ENCODE measurements at places on chromosomes 5 and 9.
A peak's percentile ranks its signal among the peaks of the same experiment; 100 is the strongest.

GRCh38 chr9:124694414-124695279, 76.5 kb downstream of the NR6A1 start:
- DNase-seq = no peak

DNA sequence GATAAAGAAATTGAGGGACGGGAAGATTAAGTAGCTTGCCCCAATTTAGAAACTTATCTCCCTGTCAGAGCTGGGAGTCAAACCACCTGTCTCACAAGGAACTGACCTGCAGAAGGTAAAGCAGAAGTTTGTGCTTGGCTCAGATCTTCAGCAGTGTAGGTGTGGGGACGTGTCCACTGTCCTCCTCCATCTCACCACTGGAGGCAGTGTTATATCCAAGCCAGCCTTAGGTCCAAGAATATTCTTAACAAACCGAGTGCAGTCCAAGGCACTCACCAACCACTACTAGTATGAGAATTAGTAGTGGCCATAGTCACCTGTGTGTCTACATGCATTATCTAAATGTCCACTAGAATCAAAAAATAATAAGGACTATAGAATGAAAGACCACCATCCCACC, 86.3 kb upstream of the IRX1 start:
- no peak for DNase-seq

GRCh38 chr9:93505541-93506132, 52.3 kb upstream of the FAM120AOS start:
- DNase-seq = no peak

DNA sequence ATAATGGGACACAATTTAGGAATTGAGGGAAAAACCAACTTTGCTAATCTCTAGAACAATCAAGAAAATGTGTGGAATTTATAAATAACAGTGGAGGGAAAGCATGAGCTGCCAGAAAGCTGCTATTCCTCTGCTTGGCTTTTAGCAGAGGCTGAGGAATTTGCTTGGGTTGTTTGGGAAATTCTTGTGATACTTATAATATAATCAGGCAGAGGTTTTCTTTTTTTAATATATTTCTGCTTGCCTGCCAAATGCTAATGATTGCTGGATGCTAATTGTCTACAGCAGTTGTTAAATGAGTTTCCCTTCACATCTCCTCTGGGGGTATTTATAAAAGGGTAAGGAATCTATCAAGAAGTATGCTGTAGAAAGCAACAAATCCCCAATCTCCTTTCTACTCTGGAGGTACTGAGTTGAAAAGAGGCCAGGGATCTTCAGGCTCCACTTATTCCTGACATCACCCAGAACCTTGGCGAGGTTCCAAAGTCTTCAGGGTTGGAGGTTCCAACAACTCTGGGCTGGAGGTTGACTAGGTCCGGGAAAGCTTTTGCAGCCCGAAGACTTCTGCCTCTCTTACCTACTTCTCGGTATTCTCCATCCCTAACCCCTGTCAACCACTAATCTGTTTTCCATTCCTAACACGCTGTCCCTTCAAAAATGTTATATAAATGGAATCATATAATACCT, 60.4 kb upstream of the TMED7 start:
- DNase-seq = peak; percentile 63

GRCh38 chr5:9343146-9343850, 202.6 kb downstream of the SEMA5A start:
- DNase-seq = no peak

- no peak for DNase-seq
These were observed 921.5 kb downstream of the TLE4 start for GRCh38 chr9:80493258-80493657.

- DNase-seq = no peak
These were observed 392.1 kb downstream of the DNAH5 start for GRCh38 chr5:13552361-13552760.

DNA sequence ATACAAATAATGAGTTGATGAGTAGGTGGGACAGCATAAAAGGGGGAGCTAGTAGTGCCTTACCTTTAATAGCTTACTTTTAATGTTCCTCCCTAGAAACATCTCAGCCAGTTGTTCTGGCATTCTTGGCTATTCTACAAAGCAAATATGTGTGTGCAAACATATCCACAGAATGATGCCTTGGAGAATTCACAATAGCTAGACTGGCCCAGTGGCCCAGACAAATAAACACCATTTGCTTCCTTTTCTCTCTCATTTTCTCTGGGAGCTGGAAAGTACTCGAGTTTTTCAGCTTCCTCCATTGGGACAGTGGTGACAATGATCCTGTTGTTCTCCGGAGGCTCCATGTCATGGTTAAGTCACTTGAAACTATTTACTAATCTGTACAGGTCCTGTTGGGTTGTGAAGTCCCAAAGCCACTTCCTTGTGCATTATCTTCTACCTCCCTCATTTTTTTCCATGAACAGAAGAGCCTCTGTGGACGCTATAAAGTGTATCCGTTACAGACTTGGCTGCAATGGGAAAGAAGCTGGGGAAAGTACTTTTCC, 122.9 kb downstream of the DMAC1 start:
- DNase-seq = peak; percentile 31

DNA sequence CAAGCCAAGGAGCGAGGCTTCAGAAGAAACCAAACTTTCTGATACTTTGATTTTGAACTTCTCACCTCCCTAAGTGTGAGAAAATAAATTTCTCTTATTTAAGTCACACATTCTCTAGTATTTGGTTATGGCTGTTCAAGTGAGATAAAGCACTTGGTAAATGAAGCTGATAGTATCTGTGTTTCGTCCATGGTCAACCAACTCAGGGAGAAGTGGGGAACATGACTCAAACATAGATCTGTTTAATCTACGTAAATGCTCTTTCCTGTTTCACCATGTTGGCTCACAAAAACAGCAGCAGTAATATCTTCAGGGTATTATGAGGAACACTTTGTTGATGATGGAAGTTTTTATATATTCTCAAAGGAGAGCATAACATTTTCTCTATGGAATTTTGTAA, 2167.2 kb upstream of the C9orf72 start:
- DNase-seq = no peak

GRCh38 chr5:170694911-170695310, 88.6 kb upstream of the GABRP start:
- DNase-seq = no peak

- DNase-seq = no peak
These were observed 280.5 kb upstream of the VLDLR start for GRCh38 chr9:2341126-2341525.

DNA sequence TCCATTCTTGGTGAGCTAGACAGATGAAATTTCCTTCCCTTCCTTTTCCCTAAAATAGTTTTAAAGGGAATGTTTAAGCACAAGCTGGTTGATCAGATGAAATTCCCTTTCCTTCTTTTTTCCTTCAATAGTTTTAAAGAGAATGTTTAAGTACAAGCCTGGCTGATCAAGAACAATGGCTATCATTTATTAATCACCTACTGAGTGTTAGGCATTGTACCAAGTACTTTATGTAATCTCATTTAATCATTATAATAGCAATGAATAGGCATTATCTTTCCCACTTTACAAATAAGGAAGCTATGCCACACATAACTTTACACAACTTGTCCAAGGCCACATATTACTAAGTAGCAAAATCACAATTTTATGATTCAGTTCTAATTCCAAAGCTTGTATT, 152.0 kb upstream of the ACOT12 start:
- DNase-seq = no peak

- peak; percentile 44 for DNase-seq
These were observed at the start of gene TNFSF8 for GRCh38 chr9:114930056-114930812. Gene TNFSF8 (minus strand): TSS chr9:114930591. CDS start chr9:114930303, 288 bp downstream.

GRCh38 chr9:2214707-2215106, 199.6 kb downstream of the SMARCA2 start:
- DNase-seq = no peak

DNA sequence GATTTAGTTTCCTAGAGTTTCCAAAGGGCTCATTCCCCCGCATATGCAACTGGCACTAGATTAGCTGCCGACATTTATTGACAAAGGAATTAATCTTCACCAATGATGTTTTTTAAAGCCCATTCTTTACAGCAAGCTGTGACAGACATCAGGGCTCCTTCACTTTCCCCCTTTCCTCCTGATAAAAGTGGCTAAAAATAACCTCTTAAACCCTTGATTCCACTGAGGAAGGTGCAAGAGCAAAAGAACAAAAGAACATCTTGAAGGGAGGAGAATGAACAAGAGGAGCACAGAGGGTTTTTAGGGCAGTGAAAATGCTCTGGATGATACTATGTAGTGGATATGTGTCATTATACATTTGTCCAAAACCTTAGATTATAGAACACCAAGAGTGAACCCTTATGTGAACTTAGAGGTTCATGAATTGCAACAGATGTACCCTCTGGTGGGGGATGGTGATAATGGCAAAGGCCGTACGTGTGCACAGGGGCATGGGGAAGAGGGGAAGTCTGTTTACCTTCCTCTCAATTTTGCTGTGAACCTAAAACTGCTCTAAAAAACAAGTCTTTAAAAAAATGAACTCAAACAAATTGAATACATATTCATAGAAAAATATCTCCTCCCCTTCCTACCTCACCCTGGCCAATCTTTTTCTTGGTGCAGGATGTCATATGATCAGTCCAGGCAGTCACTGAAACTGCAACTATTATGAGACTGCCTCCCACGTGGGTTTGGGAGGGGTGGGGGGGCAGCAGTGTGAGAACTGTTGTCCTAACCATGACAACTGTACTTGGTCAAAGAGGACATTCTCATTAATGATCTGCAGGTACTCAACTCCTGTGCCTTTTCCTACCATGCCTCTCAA, 83.0 kb downstream of the MARCHF3 start:
- peak; percentile 70 for DNase-seq

DNA sequence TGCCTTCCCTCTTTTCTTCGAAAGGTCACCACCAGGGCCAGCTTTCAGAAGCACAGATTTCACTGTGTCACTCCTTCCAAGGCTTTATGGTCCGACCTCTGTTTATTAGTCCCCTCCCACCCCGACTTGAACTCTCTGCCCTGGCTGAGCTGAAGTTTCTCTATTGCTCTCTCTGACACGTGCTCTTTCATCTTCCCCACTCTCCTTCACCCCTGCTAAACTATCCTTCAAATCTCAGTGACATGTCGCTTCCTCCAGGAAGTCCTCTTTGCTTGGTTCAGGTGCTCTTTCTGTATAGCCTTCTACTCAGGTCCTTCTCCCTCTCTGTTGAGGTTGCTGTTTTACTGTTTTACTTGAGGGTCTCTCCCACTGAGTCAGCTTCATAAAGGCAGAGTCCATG, 64.4 kb downstream of the ARHGEF37 start:
- DNase-seq = no peak

DNA sequence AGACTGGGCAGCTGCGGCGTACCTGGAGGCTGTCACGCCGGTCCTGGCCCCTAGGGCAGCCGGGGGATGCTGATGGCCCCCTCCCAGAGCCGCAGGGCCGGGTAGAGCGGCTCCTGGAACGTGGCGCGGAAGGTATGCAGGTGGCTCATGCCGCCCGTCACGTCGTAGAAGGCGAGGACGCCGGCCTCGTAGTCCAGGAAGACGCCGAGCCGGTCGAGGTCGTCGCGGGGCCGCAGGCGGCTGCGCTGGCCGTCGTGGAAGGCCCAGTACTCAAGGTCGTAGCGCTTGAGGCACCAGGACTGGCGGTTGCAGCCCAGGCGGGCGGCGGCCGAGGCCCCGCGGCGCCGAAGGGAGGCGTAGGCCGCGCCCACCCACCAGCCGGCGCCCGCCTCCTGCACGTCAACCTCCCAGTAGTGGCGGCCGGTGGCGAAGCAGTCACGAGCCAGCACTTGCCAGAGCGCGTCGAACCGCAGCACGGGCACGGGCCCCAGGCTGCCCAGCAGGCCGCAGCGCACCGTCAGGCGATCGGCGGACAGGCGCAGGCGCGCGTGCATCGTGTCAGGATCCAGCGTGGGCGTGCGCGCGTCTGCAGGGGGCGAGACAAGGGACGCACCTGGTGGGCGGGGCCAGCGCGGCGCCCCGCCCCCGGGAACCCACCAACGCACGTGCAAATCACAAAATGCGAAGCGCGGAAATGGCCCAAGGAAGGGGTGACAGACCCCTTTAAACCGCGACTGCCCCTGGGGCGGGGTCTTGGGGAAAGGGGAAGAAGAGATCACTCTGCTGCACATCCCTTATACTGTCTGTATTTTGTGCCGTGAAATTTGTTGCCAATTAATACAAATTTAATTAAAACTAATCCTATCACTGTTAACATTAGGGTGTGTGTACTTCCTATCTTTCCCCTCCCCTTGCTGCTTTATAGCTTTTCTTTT, 31.2 kb downstream of the NANS start:
- DNase-seq = peak; percentile 75

GRCh38 chr5:113776168-113776567, 262.7 kb downstream of the YTHDC2 start:
- no peak for DNase-seq

DNA sequence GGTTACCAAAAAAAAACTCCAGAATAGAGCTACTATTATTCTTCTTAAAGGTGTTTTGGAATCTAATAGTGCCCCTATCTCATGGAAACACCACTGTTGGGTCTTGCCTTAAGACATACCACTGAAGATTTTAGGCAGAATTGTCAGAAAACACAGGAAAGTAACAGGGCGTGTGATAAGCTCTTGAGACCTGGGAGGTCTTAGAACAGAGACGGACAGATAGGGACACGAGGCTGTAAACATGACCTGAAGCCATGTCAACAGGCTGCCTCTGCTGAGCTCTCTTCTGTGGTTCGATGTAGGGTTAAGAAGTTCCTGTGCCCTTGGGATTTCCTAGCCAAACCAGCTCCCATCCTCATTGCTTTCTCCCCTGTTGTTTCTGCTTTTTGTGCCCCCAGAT, 69.3 kb downstream of the CTSL start:
- DNase-seq = no peak

- DNase-seq = no peak
These were observed 44.4 kb upstream of the RASGRF2 start for GRCh38 chr5:80915716-80916115.

- no peak for DNase-seq
These were observed 5.1 kb upstream of the ERAP1 start for GRCh38 chr5:96812851-96813250.

DNA sequence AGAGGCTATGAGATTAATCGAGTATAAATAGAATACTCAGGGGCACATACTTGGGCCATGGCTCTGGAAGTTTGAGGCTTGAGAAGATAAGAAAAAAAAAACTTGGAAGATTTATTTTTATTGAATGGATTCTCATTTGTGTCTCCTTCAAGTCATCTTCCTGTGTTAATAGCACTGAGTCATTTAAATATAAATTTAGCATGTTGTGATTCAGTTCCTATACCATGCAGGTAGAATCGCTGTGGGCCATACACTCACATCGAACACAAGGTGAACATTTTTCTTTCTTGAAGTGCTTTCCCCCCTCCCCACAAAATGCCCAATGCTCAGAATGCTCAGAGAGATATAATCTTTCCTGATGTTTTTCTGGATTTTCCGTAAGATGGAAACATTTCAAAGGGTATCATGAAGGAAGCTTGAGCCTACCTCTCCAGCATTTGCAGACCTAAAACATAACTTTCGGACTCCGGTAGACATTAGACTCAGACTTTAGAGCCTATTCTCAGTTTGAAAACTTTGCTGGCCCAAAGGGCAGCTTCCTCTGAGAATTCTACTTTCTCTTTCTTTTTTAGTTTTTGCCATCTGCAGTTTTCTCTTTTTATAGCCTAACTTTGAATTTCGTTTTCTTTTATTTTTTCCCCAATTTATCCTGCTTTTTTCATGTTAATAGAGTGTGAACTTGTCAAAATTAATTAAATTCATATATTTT, 737.6 kb upstream of the NUDT12 start:
- DNase-seq = no peak

Data from NCI-H69 (cell line).